ENCODE measurements at places on chromosomes 2 and 18.

- DNase-seq, result no peak
Observed at GRCh38 chr2:146128216-146128615, 1608.3 kb upstream of the ZEB2 start.

DNA sequence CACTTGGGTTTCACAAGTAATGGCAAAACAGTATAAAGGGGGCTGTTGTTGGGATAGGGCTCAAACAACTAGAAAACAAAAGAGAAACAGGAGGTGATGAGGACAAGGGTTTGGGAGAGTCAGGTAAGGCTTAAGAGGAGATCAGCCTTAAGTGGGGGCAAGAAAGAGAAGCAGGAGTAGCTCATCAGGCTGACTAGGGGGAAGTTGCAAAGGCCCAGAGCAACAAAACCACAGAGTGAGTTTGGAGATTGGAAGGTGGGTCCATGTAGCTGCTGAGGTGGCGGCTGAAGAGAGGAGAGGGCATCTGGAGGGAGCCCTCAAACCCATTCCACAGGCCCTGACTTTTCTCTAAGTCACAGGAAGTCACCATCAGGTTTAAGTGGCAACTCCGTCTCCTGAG, 126.0 kb downstream of the MREG start:
- no peak for DNase-seq

DNA sequence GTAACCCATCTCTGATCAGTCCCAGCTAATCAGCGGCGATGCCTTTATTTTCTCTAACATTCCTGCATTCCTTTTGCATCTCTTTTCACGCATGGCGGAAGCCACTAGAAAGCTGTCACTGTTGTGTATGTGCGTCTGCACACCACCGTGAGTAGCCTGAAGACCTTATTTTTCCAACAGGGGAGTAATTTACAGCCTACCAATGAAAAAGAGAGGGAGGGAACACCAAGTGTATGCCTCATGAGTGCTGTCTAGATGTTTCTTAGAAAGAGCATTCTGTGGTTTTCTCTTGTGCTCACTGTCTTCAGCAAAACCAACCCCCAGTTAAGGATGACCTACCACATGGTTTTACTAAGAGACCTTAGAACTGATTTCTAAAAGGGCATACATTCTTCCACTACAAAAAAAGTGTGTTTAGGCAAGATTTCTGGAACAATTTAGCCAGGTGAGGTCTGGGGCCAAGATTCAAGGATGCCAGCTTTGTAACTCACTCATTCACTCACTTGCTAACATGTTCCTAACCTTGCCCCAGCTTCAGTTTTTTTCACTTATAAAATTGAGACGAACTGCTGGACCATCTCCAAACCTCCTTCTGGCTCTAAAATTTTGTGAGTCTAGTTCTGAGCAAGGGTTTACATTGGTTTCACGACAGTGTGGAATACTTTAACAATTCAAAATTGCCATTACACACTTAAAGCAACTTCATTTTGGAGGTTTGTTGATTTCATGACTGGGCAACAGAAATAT, 51.4 kb downstream of the BCL2 start:
- no peak for DNase-seq

DNA sequence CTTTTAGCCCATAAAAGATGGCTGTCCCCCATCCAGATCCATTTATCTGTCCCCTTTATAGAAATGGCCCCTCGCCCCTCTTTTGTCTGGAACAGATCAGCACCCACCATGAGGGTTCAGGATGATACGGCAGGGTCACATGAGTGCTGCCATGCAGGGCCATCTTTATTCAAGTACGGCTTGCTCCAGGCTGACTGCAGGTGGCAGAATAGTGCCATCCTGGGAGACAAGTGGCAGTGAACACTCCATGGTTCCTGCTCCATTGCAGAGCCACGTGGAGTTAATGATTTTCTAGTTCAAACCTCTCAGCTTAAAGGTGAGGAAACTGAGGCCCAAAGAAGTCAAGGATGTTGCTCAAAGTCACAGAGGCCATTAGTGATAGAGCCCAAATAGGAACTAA, 180.6 kb downstream of the CLIP4 start:
- DNase-seq, result no peak

DNA sequence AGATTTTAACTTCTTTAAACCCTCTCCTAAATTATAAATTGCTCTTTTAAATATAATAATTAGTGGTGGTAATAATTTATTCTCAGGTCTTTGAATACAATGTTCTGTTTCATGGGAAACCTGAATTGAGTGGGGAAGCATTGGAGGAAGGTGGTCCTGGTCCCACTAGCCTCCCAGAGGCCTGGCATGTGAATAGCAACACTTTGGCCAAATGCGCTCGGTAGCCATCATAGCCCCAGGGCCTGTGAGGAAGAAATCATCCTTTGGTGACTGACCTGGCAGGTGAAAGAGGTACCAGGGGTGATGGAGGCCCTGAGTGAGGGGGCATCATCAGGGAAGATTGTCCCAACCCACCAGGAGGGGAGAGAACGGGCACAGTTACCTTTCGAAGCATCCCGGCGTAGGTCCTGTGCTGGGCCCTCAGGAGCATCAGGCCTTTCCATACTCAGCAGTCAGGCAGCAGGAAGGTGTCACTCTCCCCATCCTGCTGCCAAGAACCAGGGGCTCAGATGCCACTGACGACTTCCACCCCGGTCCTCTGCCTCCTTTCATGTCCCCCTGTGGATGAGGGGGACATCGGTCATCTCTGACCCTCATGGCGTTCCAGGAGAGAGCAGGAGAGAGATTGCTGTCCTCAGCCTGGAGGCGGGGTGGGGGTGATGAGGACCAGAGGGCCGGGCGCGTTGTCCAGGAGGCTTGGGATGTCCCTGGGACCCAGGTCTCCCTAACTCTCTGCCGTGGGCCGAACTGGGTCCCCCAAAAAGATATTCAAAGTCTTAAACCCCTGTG, 78.6 kb upstream of the HPCAL1 start:
- no peak for DNase-seq

GRCh38 chr2:96837575-96837974, 6.2 kb downstream of the ANKRD23 start:
- no peak for DNase-seq

GRCh38 chr2:6744038-6744437, 121.7 kb downstream of the CMPK2 start:
- DNase-seq, result no peak

DNA sequence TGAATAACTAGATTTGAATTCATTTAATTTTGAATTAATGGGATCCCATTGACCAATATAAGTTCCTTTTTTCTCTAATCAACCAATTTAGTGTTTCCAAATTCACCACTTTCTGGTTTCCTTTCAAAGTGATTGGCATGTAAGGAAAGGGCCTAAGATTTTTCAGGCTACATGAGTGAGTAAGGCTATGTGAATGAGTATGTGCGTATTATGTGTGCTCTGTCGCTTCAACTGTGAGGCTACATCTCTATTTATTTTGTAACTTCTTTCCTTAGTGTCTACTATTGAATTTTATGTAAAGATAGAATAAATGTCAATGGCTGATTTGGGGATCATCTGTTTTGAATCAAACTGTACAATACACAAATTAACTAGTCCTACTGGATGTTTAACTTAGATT, 110.6 kb downstream of the ABCA12 start:
- no peak for DNase-seq

GRCh38 chr18:50850307-50851065, 28.4 kb upstream of the ME2 start:
- no peak for DNase-seq

- no peak for DNase-seq
Observed at GRCh38 chr18:40096675-40097074, 1858.4 kb upstream of the PIK3C3 start.

- no peak for DNase-seq
Observed at GRCh38 chr2:60552851-60553494, 481 bp downstream of the BCL11A start.

DNA sequence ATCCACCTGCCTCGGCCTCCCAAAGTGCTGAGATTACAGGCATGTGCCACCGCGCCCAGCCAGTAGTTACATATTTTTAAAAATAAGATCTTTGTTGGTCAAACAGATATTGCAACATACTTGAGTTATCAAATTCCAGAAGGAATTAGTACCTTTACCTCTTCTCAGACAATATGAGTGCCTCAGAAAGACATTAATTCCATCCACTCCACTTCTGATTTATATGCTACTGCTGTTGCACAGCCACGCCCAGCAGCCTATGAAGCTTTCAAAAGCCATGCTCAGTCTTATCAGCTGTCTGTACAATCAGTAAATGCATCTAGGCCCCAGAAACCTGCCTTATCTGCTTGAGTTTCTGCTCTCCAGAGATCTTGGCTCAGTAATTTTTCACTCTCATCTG, 47.8 kb downstream of the MEX3C start:
- DNase-seq, result no peak

GRCh38 chr2:33443274-33443829, 33.1 kb upstream of the RASGRP3 start:
- DNase-seq, result no peak

DNA sequence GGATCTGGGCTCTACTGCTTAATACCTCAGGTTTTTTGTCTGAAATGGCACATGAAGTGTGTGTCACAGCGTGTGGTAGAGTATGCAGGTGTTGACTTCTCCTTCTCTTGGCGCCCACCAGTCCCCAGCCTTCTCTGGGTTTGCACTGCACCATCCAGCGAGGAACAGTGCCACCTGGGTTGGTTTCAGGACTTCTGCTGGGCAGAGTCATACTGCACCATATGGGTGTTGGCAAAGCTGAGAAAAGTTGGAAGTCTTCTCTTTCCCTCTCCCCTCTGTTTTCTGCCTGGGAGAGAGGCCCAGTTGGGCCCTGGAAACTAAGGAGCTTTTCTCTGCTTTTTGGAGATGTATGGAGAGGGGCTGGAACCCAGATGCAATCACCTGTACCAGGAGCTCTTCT, 43.8 kb downstream of the TMEM185B start:
- no peak for DNase-seq

DNA sequence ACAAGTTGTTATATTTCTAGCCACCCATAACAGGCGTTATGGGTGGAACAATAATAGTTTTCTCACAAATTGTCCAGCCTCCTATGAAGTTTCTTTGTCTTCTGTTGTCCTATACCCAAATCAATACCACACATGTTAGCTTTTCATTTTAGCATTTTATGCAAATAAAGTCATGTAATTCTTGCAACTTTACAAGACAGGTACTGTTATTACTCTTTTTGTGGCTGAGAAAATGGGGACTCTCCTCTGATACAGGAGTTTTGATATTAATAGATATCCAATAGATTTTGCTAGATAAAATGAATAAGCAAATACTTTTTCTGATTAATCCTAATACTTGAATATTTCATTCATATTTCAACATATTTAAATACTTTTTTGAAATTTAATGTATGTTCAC, 151.0 kb downstream of the PMAIP1 start:
- no peak for DNase-seq

GRCh38 chr2:240728827-240729226, 37.2 kb downstream of the AQP12A start:
- no peak for DNase-seq

DNA sequence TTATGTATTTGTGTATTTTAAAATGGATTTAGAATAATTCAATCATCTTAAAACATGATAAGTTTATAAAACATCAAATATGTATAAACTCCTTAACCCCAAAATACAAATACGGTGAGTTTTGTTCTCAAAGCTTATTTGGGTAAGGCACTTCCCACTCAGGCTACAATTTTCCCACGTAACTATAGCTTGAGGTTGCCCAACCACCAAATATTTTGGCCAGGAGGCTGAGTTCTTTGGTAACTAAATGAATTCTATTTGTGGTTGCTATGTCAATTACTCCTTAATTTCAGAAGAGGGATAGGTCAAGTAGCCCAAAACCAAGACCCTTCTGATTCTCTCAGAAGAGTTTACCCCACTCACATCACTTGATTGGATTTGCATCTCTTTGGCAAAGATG, 70.4 kb downstream of the MYL12B start:
- no peak for DNase-seq

DNA sequence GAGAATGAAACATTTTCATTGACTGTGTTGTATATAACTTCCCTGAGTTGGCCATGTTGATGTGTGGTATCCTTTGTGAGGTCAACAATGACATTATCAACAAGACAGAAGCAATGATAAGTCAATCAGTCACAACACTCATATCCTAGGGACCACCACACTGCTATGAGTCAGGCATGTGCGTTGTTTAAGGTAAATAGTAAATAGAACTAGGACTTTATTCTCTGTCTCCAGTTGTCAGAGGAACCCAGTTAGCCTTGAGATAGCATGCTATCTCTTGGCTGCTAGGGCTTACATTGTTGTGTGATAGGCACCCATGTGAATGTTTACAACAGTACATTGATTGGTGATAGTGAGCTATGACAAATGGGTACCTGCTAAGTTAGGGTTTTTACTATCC, 37.3 kb downstream of the GPD2 start:
- no peak for DNase-seq

DNA sequence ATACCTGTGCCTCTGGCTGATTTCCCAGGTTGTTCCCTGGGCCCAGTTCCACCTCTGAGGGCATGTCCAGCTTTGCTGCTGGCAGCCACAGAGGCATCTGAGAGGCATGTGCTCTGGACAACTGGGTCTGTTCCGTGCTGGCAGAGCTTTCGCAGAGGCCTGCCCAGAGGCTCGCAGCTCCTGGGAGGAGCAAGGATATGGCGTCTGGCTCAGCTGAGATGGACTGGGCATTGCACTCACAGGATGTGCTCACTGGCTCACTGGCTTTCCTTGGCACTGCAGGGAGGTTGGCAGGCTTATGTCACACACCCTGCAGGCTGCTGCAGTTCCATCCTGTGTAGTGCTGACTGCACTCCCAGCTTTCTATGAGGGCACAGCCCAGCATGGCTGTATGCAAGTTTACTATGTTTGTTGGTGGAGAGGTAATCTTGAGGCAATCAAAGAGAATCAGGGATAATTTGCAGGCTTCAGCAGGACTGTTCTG, 172.3 kb downstream of the PRKCE start:
- DNase-seq, result no peak

All from memory B cell (primary cell).